Activated CD8-positive, alpha-beta memory T cell treated with anti-CD3 and anti-CD28 coated beads for 1 hour (primary cell): ENCODE measurements at places on chromosomes 12 and 14.
A peak's percentile ranks its signal among the peaks of the same experiment; 100 is the strongest.

DNA sequence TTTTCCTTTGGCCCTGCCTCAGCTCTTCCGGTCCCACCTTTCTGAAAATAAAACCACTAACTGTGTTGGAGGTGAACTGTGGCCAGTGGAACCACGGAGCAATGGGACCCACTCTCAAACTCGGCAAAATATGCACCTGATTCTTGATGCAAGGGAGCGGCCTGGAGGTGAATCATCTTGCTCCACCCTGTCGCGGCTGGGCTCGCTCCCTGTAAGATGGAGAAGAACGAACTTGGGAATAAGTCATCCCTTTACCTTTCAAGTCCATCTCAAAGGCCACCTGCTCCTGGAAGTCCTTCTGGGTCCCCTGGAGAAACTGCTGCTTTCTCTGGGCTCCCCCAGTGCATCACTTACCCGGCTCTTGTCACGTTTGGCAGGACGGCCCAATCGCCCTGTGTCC, 309.9 kb downstream of the BCL11B start:
- no peak for DNase-seq

GRCh38 chr12:12582895-12583303, 20.2 kb upstream of the DUSP16 start:
- no peak for DNase-seq

GRCh38 chr14:39368261-39368959, 63.8 kb downstream of the FBXO33 start:
- peak; percentile 3 for DNase-seq

GRCh38 chr14:93954900-93955849, 21.2 kb downstream of the ASB2 start:
- no peak for DNase-seq

DNA sequence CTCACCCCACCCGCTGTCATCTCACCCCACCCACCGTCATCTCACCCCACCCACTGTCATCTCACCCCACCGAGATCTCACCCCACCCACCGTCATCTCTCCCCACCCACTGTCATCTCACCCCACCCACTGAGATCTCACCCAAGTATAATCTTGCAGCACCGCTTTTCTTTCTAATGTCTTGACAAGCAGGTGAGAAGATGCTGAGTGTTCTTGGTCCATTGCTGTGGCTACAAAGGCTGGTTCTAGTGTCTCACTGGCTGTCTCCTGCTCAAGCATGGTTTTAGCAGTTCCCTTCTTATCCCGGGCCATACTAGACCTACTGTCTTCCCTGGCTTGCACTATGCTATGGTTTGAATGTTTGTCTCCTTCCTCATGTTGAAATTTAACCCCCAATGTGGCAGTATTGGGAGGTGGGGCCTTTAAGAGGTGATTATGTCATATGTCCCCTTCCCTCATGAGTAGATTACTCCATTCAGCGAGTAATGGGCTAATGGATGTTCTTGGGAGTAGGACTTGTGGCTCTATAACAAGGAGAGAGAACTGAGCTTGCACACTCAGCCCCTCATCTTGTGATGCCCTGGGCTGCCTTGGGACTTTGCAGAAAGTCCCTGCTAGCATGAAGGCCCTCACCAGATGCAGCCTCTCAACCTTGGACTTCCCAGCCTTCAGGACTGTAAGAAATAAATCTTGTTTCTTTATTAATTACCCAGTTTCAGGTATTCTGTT, 47.7 kb upstream of the PPP2R5C start:
- no peak for DNase-seq

DNA sequence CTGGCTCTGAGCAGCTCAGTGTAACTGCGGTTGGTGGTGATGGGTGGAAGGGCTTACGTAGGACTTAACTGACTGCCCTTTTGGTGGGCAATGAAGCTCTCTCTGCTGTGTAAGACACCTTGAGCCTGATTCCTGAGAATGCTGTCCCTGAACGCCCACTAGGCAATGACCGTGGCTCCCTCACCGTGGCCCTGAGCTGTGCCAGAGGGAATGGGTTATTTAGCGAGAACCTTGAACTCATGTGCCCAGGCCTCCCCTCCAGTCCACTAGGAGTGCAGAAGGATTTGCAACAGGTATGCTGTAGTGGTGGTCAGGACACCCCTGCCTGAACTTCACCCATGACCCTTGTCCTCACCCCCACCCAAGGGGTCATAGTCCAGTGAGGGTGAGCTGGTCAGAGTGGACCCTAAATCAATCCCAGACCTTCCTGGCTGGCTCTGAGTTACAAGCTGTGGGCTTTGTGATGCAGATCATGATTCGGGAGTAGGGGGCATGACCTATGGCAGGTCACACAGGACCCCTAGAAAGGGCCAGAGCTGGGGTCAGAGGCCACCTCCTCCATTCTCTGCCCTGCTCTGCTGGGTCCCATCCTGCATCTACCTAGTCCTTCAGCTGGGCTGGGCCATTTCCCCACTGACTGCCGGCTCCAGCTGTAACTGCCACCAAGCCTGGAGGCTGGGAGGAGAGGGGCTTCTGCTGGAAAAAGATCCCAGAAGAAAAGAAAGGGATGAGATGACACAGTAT, 14.5 kb upstream of the ANKRD33 start:
- no peak for DNase-seq

DNA sequence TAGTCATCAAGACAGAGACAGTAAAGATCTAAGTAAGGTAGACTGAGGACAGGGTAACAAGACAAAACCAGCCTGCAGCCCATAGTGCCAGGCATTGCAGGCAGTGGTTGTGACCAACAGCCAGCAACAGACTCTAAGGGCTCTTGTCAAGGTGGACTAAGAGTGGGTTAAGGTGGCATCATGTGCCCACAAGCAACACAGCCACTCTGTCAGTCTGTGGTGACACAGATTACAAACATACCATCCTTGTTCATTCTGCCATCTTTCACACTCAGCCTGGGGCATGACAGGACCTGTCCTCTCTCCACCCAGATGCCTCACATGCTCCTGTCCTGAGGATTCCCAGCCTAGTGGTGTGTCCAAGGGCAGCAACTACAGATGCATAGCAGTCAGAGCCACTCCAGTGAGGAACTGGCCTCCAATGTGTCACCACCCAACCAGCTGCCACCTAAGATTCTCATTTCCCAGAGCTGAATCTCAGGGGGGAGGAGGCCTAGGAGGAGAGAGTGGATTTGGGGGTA, 28.3 kb downstream of the VDR start:
- DNase-seq, result no peak

DNA sequence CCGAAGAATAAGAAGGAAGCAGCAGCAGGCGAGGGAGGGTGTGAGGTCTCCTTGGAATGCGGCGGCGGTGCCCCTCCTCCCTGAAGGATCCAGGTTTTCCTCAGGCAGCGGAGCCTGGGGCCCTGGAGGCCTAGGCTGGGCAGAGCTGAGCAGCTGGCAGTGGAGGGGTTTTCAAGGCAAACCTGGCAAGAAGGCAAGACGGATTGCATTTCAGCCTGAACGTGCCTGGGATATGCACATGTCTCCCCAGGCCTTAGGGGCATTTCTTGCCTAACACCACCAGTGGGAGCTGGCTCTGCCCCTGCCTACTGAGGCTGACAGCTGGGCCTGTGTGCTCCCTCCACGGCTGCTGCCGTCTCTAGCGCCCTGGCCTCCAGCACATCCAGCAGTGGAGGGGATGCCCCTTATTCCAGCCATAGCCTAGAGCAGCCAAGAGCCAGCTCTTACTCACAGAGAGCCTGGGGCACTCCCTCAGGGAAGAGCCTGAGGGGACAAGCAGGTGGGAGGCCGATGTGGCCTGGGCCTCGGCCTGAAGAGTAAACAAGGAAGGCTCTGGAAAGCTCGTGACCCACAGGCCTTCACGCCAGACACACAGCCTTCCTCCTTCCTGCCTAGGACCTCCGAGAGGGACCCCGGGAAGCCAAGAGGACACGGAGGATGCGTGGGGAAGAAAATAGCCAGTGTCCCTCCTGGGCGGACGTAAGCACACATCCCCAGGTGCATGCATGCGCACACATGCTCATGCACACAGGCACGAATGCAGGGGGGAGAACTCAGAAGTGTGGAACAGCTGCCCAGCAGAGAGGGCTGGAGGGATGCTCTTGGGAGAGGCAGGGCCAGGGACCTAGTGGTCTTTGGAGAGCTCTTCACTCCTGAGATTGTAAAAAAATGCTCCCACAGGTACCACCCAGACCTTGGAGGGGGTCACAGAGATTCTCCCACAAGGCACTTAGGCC, 23.0 kb upstream of the EIF2B2 start:
- DNase-seq, result no peak

DNA sequence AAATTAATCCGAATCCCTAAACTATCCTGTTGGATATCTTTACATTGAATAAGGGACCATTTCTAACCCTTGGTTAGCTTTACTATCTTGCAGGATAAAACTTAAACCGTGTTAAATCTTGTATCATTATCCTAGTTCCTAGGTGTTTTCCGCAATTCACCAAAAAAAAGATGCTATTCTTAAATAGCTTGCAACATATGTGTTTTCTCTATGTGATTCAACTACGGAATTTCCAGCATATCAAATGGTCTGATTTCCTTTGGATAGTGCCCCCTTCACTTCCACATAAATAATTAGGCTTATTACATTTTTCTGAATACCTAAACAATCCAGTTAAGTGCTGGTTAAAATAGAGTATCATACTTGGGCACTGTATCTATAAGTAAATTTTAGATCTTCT, 130.3 kb downstream of the ITPR2 start:
- no peak for DNase-seq

DNA sequence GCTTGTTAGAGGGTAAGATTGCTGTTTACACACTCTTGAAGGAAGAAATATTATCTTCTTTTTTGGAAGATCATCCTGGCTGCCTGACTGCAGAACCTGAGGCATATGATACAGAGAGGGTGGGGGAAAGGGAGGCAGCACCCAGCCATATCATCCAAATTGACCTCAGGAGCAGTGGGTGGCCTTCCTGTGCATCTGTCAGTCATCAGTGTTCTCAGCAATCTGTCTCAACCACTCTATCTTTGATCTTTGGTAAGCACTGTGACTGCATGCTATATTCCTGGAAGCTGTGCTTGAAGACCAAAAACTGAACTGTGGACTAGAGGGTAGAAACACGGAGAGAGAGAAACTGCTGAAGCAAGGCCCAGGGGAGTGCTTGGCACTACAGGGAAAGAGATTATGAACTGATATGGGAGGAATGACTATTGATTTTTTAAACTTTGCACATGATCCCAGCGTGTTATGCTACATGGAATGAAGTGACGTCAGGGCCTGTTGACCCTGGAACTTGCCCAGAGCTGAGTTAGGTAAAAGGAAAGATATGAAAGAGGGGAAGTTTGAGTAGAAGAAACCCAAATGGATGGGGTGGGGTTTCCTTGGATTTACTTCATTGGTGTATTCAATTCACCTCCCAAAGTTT, 171.5 kb downstream of the ASCL1 start:
- DNase-seq, result no peak

- DNase-seq, result no peak
These were observed 29.3 kb downstream of the AMN start for GRCh38 chr14:102951799-102952198.

DNA sequence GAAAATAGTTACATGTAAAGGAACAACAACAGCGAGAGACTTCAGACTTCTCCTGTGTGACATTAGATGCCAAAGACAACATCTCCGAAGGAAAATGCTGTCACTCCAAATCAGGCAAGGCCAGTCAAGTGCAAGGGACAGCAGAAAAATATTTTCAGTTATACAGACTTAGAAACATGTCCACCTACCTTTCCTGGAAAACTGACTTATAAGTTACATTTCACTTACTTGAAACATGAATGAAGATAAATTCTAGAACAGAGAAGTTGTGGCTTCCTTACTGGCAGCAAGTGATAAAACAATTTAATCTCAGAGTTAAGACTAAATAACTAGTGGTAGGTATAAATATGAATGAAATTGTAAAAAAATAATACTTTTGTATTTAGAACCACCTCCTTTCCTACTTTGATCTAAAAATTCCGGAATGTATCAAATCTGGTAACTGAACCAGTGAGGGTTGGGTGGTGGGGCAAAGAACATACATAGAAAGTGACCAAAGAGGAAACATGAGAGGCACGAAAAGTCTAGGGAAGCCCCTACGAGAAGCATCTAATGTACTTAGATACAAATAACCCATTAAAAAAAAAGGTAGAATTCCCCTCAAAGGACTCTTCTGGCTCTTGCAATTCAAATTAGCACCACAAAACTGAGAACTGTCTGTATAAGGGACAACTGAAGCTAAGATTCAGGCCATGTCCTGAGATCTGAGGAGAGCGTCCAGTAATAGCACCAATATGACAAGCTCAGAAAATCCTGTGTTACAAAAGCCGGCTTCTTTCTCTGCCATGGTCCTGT, 21.2 kb downstream of the MTHFD1 start:
- DNase-seq, result no peak

GRCh38 chr14:30751646-30752416, 122.5 kb upstream of the COCH start:
- no peak for DNase-seq
